Coronary artery (tissue), 2 donors: ENCODE measurements at places on chromosomes 2 and 18.

GRCh38 chr2:188976545-188977268, 2.5 kb downstream of the COL3A1 start:
- no peak for DNase-seq

DNA sequence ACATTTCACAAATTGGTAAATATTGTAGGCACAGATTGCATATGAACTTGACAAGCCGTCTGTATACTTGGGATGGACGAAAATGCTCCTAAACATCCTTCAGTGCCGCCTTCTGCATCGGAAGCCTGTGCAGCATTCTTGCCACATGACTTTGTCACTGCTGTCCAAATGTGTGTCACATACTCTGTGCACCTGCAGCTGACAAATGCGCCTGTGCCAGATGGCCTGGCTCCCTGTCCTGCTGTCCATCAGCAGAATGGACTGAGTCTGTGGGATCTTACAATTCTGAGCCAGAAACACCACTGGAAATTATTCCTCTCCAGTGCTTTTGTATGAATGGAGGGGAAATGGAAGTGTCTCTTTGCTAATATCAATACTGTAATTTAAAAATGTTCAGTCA, 89.9 kb downstream of the DCDC2C start:
- DNase-seq, result no peak

DNA sequence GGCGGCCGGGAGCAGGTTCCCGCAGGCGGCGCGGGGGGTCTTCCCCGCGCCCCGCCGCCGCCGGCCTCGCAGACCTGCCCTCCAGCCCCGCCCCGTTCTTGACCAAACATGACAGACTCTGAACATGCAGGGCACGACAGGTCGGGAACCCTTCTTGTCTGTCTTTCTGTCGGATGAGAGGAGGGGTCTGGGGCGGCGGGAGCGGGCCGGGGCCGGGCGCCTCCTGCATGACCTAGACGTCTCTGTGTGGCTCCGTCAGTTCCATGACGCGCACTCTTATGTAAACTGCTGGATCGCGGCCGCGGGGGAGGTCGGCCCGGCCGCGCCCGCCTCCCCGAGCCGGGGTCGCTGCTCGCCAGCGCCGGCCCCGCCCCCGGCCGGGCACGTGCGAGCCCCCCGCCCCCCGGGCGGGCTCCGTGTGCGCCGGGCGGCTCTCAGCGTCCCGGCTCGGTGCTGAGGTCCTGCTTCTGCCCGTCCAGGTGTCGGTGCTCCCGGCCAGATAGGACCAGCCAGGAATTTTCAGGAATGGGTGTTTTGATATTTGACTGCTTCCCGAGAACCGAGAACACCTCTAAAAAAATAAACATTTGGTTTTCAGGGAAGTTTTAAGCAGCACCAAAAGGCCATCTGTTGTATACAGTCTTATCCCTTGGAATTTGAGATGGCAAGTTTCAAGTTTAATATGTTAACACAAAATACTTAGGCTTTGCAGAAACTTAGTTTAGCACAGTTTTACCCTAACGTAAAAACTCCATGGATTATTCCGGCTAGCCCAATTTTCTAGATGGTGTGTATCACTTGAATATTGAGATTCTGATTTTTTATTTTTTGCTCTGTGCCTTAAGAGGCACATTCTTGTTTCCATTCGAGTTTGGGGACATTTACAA, 733 bp downstream of the ZC3H6 start:
- DNase-seq, result peak; percentile 92

GRCh38 chr2:74816540-74817303, 17.2 kb upstream of the HK2 start:
- no peak for DNase-seq

GRCh38 chr2:204145791-204146190, 209.2 kb downstream of the ICOS start:
- no peak for DNase-seq

DNA sequence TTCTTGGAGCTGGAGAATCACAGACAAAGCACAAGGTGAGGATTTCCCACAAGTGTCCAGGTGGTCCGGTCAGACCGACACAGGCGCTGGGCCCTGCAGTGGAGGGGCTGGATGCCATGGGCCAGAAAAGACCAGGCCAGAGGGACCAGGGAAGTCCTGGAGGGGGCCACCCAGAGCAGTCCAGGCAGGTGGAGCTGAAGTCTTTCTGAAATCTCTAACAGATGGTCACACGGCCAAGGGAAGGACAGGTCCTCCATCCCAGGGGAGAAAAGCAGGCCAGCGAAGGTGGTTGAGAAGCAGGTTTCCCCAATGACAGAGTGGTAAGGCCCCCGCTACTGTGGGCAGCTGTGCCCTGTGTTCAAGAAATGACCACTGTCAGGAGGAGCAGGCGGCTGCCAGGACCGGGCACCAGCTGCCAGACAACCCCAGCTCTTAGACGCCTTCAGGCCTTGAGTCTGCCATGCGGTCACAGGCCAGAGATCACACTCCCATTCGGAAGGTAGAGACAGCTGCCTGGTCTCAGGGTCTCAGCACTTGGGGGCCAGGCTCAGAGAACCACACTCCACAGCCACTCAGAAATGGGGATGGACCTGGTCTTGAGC, 25.9 kb downstream of the HS1BP3 start:
- DNase-seq, result peak; percentile 70

GRCh38 chr2:157261199-157261782, 3.8 kb downstream of the GALNT5 start:
- no peak for DNase-seq

DNA sequence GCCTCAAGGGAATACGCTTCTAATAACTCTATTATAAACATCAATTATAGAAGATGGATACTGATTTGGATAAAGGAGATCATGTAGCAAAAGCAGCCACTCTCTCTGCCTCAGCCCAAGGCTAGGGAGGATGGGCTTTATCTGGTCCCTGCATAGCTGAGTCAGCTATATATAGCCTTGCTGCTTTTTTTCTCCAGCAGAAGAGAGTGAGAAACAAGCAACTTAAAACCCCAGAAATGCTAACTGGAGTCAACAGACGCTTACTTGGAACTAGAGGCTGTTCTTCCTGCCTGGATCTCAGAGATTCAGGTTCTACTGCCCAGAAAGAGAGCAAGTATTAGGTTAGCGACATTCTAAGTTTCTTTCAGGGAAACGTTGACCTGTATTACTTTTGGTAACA, 426.7 kb upstream of the KLHL29 start:
- no peak for DNase-seq

GRCh38 chr2:95231723-95232122, 24.4 kb downstream of the ZNF892 start:
- DNase-seq, result no peak

DNA sequence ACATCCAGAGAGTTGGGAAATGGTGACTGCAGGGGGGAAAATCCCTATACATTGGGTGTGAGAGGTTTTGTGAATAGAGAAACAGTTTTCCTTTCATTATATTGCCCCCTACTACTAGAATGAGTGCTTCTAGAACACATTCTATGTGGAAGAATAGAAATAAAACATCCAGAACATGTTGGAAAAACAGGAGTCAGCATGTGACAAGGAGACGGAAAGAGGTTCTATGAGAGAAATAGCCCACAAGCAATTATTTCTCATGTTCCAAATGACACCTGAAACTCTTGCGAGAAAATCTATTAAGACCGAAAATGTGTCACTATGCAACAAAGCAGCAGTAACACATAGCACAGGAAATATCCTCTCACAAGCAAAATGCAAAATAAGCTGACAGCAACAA, 202.7 kb upstream of the SPOPL start:
- DNase-seq, result no peak

DNA sequence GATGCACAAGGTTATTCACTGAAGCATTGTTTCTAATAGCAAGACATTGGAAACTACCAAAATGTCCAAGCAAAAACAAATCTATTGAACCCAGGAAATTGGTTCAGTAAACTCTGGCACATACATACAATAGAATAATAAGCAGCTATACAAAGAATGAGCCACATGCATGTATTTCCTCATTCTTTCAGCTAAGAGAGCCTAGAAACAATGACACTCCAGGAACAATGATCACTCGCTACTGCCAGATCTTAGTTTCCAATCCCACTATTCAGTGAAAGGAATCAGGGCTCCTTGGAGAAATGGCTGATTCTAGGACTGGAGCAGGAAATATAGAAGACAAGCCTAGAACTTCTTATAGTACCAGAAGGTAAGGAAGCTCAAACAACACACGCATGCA, 221.9 kb upstream of the AGAP1 start:
- DNase-seq, result no peak

GRCh38 chr2:23350792-23351355, 34.1 kb upstream of the KLHL29 start:
- DNase-seq, result no peak

GRCh38 chr2:222518570-222519381, 94.4 kb downstream of the SGPP2 start:
- DNase-seq, result no peak

GRCh38 chr18:13530033-13530878, 196.1 kb downstream of the FAM210A start:
- no peak for DNase-seq

DNA sequence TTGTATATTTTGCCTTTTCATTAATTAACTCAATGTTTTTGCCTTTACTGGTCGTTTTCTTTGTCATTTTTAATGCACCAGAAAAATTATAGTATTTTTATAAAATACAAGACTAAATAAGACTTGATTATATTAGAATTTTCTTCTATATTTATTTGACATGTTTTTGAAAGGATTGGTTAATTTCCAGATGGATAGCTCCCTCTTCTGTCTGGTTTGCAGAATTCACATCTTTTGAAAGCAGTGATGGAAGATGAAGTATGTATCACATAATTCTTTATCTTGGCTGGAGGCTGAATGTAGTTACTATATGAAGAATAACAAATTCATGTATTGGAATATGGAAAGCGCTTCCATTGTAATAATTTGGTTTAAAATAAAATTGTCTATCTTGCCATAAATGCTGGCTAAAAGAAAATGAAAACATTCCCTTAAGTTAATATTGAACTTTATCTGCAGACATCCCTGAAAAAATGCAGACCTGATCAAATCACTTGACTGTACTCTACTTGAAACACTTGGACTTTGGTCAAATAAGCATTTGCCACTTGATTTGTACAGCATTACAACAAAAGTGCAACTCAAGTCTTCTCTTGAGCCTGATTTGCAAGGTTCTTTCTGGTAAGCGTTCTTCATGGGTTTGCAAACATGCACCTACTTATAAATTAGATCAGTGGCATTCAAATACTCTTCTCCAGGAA, 86.3 kb upstream of the EFEMP1 start:
- DNase-seq, result no peak

- DNase-seq, result no peak
These were observed 4.2 kb upstream of the PAX8 start for GRCh38 chr2:113282747-113283533.

GRCh38 chr2:441258-442022, 153.5 kb upstream of the ALKAL2 start:
- no peak for DNase-seq

GRCh38 chr2:103161456-103162289, 399.8 kb downstream of the TMEM182 start:
- no peak for DNase-seq

DNA sequence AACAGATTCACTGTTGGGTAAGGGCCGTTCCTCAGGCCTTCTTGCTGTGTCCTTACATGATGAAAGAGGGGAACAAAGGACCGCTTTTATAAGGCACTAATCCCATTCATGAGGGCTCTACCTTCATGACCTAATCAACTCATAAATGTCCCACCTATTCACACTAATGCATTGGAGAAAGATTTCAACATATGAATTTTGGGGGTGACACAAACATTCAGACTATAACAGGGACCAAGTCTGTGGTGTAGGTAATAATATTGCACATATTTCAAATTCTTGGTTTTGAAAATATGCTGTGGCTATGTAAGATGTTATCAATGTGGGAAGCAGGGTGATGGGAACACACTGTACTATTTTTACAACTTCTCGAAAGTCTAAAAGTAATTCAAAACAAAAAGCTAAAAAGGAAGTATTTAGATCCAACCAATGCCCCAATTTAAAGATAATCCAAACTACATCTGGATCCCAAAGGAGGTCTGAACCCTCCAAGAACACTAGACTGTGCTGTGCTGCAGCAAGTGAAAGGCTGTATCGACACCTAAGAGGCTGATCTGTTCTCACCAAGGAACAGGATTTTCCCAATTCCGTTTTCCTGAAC, 82.4 kb upstream of the TGIF1 start:
- no peak for DNase-seq

GRCh38 chr2:65351948-65352595, 80.3 kb downstream of the SPRED2 start:
- DNase-seq, result no peak

DNA sequence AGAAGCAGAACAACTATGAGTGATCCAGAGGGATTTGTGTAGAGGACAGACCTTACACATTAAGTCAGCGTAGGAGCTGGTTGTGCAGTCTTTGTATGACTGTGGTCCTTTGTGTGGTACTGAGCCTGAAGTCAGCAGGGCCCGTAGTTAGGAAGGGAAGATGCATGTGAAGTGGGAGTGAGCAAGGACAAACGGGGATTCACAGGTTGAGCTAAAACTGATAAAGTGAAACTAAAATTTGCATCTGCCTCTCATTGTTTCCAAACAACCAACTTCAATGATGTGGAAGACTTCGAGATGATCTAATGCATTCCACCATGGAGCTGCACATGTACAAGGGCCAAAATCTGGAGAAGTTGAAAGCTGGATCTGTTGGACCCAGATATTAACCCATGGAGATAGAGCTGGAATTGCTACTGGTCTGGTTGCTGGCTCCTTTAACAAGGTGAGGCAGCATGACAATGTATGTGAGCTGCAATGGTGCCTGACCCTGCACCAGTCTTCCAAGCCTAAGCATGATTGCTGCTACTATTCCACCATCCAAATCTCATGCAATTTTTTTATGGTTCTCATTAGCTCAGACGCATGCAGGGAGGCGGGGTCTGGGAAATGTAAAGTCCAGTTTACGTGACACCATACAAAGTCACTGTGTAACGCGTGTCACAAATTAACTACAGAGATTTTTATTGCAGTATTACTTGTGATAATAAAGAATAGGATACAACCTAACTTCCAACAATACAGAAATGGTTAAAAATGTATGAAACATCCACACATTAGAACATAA, 12.1 kb upstream of the CYBRD1 start:
- DNase-seq, result no peak

DNA sequence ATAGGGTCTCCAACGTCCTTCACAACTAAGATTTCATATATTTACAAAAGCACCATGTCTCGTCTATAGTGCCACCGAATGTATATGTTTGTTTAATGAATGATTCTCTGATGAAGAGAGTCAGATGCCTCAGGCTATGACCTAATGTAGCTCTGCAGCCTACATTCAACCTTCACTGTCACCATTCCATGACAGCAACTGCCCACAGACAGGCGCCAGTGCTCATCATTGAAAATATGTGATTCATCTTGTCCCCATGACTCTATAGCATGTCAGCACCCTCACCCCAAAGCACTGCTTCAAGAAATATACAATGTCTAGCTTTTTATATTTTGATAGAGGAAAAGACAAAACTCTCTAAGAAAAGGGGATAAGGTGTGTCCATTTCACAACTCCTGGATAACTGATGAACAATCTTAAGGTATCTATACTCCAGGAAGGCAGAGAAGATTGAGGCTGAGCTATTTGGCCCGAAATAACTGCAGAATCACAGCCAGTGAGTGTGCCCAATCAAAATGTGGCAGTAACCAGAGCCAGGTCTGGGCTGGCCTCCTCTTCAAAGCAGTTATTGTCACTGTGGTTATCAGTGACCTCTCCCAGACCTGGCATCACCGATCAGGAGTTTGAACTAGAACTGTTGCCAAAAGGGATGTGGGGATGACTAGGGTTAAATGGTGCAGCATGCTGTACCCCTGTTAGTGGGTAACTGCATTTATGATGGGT, 246.6 kb downstream of the SETBP1 start:
- no peak for DNase-seq
